Karpas-422 (cell line): ENCODE measurements at places on chromosomes 7 and 10. TPM values are rescaled to one million over a fixed set of nuclear protein-coding genes. Genes with fewer than 3 reads are reported as not detected.

Gene RSPH10B
- total RNA-seq: 3.4 TPM in 1 of 2 replicates, not detected in the other

DNA sequence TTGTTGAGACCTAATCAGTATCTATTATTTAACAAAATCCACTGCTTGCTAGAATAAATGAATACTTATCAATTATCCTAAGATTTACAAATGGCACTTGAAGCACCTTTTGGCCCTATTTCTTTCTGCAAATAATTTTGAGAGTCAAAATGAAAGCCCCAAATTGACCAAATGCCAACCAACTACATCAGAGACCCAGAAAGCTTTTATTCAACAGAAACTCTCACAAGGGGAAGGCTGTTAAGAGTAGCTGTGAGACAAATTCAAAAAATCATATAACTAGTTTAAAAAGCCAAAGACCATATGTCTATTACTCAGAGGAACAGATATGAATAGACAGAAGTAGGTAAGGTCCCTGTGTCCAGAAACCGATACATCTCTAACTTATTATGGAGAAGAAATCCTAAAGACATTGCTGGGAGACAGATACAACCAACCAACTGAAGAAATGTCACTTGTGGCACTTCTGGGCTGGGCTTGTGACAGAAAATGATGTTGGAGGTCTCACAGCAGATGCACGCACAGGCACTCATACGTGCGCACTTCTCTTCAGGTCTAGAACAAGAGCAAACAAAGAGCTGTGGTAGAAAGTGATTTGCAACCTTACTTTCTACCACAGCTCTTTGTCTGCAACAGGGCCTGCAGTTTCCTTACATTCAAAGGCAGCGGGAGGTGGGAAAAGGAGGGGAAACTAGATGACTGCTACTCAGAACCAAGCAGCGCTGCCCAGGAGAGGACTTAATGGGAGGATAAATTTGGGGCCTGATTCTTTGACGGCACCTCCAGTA is 58.6 kb upstream of the KCNIP2 start:
- DNase-seq: no peak

Gene STMP1
- 12.5 and 30.4 TPM in 2 replicates for total RNA-seq

DNA sequence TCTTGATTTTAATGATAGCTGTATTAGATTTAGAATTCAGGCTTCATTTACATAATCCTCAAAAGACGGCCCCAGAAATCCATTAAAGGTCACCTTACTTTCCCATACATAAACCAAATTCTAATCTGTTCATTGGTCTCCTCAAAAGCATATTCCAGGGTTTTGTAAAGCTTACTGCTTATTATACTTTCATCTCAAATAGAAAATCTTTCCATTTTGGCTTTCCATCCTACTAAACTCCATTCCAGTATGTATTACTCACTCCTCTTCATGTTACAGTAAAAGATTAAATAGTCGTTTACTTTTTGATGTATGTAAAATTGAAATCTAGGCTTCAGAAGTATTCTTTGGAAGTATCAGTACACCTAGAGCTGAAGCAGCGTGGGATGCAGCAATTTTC is 143.5 kb upstream of the LRRN3 start:
- DNase-seq: no peak
